ENCODE measurements at places on chromosomes 12 and 14.

DNA sequence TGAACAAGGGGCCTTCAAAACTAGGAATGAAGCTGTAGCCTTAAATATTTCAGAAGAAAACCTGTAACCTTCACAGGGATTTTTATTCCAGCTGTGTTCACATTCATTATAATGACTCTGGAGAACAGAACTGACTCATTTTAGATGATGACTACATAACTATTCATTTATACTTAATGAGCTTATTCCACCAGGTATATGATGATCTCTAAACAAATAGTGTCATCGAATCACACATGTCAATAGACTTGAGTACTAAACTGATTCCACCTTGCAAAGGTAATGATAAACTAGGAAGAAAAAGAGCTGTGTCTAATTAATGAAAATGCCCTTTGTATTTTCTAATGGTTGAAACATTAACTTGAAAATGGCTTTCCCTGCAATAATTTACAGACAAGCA, 433.2 kb downstream of the PDZRN4 start:
- DNase-seq: no peak

DNA sequence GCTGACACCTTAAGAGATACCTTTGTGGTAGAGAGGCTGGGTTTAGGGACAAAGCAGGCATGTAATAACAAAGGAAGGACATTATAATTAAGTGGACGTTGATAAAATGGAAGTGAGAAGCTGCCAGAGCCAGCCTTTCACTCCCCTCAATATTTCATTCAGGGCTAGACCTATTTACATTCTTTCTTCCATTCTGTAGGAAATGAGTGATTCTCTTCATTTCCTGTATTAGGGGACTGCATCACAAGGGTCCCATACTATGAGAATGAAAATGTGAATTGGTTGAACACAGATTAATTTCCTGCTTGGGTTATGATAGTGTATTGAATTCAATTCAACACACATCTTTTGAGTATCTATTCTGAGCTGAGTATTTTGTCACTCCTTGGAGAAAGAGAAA, 143.0 kb downstream of the OTOGL start:
- no peak for DNase-seq

DNA sequence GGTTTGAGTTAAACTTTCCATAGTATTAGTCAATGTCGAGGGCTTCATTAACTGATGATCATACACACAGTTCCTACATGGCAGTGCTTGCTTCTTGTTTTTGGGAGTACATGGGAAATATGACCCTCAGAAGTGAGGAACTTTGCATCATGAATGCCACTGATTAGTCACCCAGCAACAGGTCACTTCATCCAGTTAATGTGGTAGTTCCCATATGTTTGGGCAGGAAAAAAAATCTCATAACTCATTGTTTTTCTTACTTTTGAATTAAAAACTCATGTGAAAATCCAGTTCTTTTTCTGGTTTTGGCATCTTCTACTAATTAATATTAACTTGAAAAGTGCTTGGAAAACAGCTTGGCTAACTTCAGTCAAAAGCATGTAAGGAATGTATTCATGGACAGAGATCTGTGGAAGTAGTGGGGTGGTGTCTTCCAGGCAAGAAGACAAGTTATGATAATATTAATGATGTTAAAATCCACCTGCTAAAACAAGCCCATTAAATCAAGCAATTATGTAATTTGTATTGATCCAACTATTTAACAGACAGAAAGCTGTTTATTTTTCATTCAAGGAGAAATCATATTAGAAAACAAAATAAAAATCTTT, 309.1 kb upstream of the NAV3 start:
- no peak for DNase-seq

DNA sequence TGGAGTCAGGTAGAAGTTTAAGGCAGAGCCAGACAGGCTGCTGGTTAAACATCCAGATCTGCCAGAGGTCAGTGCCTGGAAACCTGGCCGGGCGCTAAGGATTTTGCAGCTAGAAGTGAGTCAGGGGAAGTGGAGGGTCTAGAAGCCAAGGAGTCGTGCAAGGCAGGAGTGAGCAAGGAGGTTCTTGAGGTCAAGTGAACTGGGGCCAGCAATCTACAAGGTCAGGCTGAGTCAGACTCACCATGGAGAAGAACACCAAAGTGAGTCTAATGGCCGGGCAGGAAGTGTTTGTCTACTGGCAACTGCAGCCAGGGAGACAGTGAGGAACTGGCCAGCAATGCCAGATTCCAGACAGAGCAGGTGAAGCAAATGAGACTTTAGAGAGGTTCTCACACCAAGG, 628.2 kb downstream of the ETNK1 start:
- no peak for DNase-seq

GRCh38 chr12:24113701-24114100, 164.2 kb upstream of the SOX5 start:
- no peak for DNase-seq

DNA sequence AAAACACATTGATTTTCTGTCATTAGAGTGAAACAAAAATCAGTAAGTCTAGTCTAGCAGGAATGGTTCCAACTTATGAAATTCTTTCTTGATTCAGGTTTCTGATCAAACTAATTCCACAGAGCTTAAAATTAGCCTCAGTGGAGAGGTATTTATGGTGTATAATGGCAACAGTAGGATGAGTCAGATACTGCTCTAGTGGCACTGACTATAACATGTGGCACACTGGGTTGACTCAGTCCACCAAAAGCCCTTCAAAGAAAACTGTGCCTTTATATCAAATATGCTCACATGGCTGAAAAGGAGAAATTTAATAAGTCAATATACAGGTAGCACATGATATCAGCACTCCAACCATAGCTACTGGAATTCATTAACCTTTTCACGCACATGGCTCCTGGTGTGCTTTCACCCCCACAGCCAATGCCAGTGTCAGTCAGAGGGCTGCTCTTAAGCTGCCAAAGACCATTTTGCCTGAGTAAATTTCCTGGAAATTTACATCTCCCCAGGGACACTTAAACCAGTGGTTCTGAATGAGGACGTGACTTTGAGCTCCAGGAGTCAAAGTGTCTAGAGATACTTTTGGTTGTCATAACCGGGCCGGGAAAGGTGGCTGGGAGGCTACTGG, 21.7 kb upstream of the CATSPERB start:
- no peak for DNase-seq

DNA sequence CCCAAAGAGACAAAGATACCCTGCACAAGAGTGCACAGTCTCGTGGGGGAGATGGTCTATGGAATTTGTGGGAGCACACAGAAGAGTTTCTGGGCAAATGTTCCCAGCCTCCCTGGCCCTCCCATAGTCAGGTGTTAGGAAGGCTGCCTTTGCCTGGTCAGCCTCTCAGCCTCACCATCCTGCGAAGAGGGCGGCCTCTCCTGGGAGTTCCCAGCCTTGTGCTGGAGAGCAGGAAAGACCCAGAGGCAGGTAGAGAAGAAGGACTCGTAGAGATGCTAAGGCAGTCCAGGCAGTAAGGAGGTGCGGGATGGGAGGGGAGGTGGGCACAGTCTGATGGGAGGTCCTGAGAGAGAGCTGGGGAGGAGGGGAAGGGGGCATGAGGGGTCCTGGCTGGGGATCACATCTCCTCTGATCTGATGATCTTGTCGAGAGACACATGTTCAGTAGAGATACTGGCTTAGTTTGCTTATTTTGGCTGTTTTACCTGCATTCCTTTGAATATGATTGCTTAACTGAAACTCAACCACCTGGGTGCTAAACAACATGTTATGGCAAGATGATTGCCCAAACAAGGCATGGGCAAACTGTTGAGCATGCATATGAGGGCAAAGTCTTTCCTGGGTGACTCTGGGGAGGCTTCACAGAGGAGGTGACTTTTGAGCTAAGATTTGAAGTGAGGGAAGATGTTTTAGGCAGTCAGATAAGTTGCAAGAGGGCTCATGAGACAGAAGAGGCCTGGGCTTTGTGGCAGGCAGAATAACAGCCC, 10.5 kb downstream of the SERPINA6 start:
- no peak for DNase-seq

GRCh38 chr12:54859502-54859901, 5.2 kb downstream of the MUCL1 start:
- no peak for DNase-seq

DNA sequence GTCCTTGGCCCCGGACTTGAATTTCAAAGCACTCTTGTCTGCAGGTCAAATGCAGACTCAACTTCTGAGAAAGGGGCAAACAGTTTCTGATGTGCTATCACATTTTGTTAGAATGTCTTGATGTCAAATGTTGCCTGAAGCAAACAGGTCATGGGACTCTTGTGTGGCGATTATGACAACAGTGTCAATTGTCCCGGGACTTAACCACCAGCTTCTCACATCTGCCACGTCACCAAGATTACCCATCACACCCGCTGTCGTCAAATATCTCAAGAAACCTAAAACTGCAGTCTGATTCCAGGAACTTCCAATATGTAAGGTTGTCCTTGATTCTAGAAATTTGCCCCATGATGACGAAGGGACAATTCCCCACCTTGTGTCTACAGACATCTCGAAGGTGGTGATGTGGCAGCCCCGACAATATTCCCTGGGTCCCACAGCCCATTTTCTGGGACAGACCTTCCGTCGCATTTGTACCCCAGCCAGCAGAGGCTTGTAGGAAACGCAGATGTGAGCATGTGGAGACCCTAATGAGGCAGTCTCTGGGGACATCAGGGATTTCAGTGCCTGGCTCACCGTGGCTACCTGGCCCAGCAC, 21.3 kb downstream of the LRTM2 start:
- DNase-seq: no peak

- no peak for DNase-seq
Observed at GRCh38 chr14:74942608-74943007, 12.8 kb downstream of the PGF start.

DNA sequence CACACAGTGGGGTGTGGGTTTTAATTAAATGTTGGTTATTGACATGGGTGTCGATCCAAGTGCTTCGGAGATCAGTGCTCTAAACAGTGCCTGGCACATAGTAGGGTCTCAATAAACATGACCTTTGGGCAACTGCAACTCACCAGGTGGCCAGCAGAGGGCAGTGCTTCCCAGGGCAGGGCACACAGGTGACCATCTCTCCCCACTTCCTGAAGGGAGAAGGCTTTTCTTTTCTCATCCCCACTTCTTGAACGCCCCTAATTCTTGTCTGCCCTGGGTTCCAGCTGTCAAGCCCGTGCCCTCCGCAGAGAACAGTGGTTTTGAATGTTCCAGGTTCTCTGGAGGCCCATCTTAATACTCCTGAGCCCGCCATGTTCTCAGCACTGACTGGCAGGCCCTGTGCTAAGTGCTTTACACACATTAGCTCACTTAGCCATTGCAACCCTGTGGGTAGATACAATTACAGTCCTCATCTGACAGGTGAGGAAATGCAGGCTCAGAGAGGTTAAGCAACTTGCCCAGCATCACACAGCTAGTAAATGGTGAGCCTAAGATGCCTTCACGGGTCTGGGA, 16.3 kb downstream of the RAPGEF3 start:
- DNase-seq: peak; percentile 47

DNA sequence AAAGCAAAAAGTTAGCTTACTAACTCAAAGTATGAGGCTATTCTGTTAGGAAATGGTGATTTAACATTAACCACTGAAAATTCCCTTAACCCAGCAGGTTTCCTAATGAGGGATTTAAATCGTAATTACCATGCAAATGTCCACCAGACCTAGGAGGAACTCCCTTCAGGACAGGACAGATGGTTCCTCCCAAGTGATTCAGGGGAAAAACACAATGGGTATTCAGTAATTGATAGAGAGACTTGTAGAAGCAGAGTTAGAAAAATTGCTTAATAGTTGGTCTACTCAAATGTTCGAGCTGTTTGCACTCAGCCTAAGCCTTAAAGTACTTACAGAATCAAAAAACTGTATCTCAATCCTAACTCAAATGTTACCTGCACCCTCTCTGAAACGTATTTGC, 21.6 kb downstream of the RERGL start:
- DNase-seq: no peak

DNA sequence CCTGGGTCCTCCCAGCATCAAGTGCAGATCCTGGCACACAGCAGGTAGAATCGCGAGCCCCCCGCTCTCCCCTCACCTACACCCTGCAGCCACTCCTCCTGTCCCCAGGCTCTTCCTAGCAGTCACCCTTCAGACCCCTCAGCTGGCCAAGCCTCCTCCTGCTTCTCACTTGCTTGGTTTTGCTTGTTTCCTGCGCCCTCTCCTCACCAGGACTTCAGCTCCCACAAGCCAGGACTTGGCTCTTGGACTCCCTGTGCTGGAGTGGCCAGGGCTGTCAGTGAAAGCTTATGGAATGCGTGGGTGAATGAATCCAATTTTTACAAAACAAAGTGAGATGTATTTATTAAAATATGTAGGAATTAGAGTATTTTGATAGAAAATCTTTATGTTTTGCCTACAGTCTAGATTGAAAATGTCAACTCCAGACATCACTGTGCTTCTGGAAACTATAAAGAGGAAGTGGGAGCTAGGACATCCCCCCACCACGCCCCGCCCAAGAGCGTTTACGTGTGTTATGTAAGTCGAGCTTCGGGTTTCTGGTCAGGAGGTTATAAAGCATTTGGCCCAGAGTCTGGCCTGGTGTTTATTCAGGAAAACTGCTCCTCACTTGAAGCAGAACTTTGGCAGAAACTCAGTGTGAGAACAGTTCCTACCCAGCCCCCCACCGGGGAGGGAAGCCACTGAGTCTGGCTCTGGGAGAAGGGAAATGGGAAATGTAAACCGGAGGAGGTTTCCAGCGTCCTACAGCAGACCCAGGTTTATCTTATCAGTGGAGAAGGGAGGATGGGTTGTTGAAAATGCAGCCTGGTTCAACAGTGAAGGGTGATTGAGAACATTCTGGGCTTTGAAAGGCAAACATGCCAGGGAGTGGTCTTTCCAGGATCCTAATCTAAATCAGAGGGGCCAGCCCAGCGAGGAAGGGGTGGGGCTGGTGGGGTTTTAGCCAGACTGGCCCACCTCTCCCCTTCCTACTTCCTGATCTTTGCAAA, 8.8 kb downstream of the ALDH2 start:
- peak; percentile 93 for DNase-seq

All from thyroid gland (tissue), 4 donors.